SJCRH30 (cell line): ENCODE measurements at places on chromosomes 16 and 17. TPM values are rescaled to one million over a fixed set of nuclear protein-coding genes. Genes with fewer than 3 reads are reported as not detected.

DNA sequence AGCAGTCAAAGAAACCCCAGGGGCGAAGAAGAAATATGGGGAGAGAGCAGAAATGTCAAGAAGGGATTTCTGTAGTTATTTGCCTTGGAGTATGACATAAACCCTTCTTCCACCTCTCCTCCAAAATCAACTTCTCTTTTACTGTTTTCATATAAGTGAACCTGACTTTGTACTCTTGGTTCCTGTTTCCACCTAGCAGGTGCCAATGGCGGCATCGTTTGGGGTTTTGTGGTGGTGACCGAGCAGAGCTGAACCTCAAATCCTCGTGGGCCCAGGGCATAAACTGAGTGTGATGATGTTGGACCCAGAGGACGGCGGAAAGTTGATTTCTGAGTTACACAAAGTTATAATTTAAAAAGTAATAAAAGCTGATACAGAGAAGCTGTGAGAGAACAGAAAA, 39.6 kb upstream of the PSMD7 start:
- H3K4me1 ChIP-seq, result no peaks in the 10 kb centered on the region
- DNase-seq, result no peak
- no peaks in the 10 kb centered on the region for H3K27me3 ChIP-seq
- no peak overlapping the region for H3K27ac ChIP-seq
- no peaks in the 10 kb centered on the region for H3K36me3 ChIP-seq
- H3K4me3 ChIP-seq, result no peak overlapping the region

DNA sequence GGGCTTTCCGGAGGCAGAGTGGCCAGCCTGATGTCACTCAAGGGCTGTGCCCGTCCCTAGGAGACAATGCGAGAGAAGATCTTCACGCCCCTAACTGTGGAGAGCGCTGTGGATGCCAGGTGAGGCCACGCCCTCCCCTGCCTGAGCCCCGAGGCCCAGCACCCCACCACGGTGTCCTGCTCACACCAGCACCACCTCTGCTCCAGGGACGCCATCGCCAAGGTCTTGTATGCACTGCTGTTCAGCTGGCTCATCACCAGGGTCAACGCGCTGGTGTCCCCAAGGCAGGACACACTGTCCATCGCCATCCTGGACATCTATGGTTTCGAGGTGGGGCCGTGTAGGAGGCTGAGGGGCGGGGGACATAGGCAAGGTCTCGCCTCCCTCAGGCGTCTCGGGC, 27.8 kb downstream of the MYO15A start:
- H3K4me3 ChIP-seq, result no peak overlapping the region
- DNase-seq, result no peak
- H3K36me3 ChIP-seq, result no peaks in the 10 kb centered on the region
- H3K4me1 ChIP-seq, result no peaks in the 10 kb centered on the region
- H3K27ac ChIP-seq, result no peak overlapping the region

- H3K36me3 ChIP-seq, result 0 out of 2 replicates have a peak, but pooled peaks cover 2% of the 10 kb centered on the region
- no peaks in the 10 kb centered on the region for H3K27me3 ChIP-seq
- no peaks in the 10 kb centered on the region for H3K4me1 ChIP-seq
Measured at GRCh38 chr17:2694381-2695242, 17.0 kb downstream of the CLUH start.

DHRS7C gene
- not detected in 2 replicates for total RNA-seq

EME1 gene
- total RNA-seq, result 18.4 and 20.8 TPM in 2 replicates

- no peaks in the 10 kb centered on the region for H3K4me1 ChIP-seq
- no peak overlapping the region for H3K4me3 ChIP-seq
- H3K27ac ChIP-seq, result no peak overlapping the region
- no peaks in the 10 kb centered on the region for H3K27me3 ChIP-seq
Measured at GRCh38 chr17:219696-220095, 38.2 kb upstream of the DOC2B start.

- H3K27ac ChIP-seq, result no peak overlapping the region
- no peaks in the 10 kb centered on the region for H3K36me3 ChIP-seq
- no peaks in the 10 kb centered on the region for H3K4me1 ChIP-seq
- H3K4me3 ChIP-seq, result no peak overlapping the region
Measured at GRCh38 chr16:25692351-25692741, 587 bp downstream of the HS3ST4 start.

DNA sequence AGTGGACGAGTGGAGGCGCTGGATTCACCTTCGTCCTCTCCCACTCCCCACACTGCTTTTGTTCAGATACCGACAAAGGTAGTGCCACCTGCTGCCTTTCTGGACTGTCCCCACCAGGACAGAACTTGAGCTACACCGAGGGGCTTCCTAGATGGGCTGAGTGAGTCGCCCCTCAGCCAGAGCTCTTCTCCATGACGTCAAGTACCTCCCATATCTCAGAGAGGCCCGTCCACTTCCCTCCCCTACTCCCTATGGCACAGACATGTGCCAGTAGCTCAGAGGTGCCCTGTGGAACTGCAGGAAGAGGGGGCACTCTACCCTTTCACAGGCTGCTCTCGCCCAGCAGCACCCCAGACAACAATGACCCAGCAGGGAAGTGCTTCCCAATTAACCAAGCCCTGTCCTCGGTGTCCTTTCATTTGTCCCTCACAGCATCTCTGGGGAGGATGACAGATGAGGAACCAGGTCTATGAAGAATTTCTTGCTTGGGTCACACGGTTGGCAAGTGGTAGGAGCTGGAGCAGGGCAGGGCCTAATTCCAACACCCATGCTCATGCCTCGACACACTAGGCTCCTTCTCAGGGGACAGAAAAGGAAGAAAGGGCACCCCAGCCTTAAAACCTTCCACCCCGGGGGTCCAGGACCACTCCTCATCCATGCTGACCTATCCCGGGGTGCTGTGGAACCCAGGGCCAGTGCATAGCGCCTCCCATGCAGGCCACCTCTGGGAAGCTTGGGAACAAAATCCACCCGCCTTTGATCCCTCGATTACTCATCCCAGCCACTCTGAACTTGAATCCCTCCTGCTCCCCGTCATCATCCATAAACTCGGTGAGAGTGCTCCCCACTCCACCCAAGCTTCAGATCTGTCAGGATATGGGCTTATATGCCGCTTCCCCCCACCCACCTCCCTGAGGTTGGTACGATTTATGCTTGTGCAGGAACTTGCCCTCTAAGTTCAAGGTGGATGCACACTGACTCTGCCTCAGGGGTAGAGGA, 51.7 kb downstream of the WNT3 start:
- H3K4me1 ChIP-seq, result peaks cover 7% of the 10 kb centered on the region; the same call in 1 of the 2 replicates
- no peaks in the 10 kb centered on the region for H3K36me3 ChIP-seq
- H3K27ac ChIP-seq, result no peak overlapping the region
- DNase-seq, result no peak
- no peaks in the 10 kb centered on the region for H3K27me3 ChIP-seq

DNA sequence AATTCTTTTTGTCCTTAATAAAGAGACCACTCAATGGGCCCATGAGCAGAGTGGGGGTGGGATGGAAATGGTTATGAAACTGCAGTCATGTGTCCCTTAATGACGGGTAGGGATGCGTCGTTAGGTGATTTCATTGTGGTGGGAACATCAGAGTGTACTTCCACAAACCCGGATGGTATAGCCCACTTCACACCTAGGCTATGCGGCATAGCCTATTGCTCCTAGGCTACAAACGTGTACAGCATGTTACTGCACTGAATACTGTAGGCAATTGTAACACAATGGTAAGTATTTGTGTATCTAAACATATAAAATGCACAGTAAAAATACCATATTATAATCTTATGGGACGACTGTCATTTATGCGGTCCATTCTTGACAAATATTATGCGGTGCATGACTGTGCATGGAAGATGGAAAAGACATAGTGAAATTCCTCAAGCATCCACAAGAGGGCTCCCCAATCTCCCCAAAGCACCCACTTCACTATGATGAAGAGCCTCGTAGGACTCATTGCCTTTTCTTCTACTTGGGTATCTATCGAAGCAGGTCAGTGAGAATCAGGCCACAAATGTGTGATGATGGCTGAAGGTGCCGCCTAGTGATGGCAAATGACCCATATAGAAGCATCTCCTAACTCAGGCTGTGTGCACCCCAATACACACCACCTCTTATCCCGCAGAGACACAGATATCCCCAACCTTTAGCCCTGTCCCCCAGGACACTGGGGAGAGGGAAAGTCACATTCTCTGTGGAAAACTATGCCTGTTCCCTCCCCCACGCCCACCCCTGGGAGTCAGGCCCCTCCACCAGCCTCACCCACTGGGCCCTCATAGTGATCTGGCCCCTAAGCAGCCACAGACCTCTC, 43.5 kb downstream of the TBX21 start:
- no peak overlapping the region for H3K27ac ChIP-seq
- peak; percentile 73 for DNase-seq
- no peaks in the 10 kb centered on the region for H3K4me1 ChIP-seq
- no peak overlapping the region for H3K4me3 ChIP-seq
